ENCODE measurements at places on chromosomes 16 and 17.

GRCh38 chr17:48514477-48514876 lies 16.3 kb downstream of the HOXB1 start:
- DNase-seq, result no peak

GRCh38 chr16:65306722-65307121 lies 184.9 kb upstream of the CDH11 start:
- DNase-seq, result no peak

DNA sequence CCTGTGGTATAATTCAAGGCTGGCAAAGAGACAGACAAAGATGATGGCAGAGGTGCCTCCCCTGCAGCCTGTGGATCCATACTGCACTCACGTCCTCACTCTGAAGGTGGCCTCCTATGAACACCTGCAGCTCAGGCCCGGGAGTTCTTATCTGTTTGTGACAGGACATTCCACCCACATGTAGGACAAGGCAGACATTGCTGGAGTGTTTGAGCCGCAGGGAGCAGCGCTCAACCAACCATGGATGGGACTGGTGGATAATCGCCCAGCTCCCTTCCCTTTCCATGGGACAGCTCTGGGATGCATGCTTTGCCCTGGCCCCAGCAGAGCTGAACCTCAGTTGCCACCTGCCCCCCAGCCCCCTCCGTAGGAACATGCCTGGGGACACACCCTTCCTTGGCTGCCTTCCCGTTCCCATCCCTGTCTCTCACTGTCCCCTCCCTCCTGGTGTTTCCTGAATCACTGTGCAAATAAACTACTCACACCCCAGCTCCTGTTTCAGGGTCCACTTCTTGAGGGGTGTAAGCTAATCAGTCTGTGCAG lies 22.2 kb downstream of the ITPRIPL2 start:
- DNase-seq, result no peak

DNA sequence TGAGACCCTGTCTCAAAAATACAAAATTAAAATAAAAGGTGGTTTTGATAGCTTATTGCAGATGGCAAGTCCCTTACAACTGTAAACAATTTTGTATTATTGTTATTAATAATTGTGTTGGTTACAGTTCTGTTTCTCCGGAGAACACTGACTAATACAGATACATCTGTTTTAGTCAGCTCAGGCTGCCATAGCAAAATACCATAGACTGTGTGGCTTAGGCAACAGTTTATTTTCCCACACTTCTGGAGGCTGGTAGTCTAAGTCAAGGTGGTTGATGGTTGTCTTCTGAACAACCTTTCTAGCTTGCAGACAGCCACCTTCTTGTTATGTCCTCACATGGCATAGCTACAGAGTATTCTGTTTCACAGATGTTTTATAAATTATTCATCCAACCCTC lies 14.2 kb upstream of the IL21R start:
- DNase-seq, result no peak

- peak; percentile 75 for DNase-seq
Measured at GRCh38 chr17:1112875-1113274, 66.9 kb downstream of the ABR start.

GRCh38 chr17:75896415-75897159 lies at the start of gene TRIM65:
Gene TRIM65, minus strand, starts transcription at chr17:75896951. Its CDS starts 14 bp downstream, at chr17:75896937.
- peak; percentile 92 for DNase-seq

- no peak for DNase-seq
Measured at GRCh38 chr16:12716658-12717057, 87.0 kb downstream of the CPPED1 start.

DNA sequence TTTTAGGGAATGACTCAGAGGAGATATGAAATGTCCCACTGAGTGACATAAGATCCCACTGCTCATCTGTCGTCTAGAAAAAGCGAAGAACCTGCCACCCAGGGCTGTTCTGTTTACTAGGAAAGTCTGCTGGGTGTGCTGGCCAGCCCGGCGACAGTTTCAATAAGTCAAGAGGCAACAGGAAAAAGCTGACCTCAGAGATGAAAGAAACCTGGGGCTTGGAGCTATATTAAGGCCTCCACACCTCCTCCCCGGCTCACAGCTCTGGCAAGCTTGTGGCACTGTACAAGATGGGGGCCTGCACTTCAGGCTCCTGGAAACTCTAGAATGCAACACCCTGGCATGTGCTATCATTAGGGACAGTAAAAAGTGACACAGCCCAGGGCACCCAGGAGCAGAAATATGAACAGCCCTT lies 10.6 kb downstream of the ZFHX3 start:
- DNase-seq, result no peak

DNA sequence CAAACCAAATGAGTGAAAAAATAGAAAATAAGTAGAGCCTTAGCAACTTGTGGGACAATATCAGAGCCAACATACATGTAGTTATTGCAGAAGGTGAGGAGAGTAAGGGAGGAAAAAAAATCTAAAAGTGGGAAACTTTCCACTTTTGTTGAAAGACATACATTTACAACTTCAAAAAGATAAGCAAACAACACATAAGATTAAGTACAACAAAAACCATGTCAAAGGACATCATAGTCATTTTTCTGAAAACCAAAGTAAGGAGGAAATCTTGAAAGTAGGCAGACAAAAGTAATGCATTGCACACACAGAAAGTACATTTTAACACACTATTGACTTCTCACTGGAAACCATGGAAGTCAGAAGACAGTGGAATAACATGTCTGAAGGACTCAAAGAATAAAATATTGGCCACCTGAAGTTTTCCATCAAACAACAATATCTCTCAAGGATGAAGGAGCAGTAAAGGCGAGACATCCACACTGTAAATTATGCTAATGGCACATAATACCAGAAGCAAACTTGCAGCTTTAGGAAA lies 291.9 kb downstream of the BCAS3 start:
- DNase-seq, result no peak

GRCh38 chr16:87854907-87855683 lies 14.2 kb downstream of the SLC7A5 start:
- no peak for DNase-seq

DNA sequence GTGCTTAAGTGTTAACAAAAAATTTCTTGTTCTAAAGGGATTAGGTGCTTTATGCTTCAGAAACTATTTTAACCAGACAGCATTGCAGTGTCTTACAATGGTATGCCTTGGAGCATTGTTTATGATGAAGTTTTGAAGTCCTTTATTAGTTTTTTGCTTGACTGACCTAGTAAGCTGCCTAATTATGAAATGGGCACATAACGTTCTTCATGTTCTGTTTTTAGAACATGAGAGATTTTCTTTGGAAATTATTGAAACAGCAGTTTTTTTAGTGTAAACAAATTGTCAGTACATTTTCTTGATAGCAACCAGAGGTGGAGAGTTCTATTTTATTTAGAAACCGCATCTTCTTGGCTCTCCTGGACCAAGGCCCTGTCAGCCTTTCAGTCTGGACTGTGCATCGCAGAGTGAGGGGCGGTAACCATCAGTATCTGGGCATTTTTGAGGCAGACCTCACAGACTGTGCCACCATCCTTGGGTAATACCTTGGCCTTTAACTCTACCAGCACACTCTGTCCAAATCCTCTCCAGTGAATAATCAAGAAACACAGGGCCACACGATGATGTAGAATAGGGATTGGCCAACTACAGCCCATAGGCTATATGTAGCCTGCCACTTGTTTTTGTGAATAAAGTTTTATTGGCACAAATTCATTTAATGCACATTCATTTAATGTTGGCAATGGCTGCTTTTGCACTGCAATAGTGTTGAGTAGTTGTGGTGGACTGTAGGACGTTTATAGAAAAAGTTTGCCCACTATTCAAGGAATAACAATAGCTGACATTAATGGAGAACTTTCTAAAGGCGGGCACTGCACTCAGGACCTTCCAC lies 81.1 kb downstream of the VPS35L start:
- no peak for DNase-seq

- DNase-seq, result peak; percentile 34
Measured at GRCh38 chr16:56357765-56358322, 67.5 kb downstream of the AMFR start.

- no peak for DNase-seq
Measured at GRCh38 chr17:27366437-27366836, 72.5 kb downstream of the WSB1 start.

- DNase-seq, result no peak
Measured at GRCh38 chr16:4593086-4593485, 21.6 kb downstream of the UBALD1 start.

DNA sequence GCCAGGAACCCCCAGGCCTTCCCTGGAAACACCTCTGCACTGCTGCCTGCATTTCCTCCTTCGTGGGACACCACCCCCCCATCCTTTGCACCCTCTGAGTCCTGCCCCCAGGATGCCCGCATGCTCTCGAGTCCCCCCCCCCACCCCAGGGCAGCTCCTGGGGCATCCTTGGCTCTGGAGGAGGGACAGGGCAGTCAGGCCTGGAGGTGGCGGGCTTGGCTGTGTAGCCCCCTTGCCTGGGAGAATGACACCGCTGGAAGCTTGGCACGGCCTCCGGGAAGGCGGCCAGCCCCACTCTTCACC lies 98.9 kb upstream of the GSE1 start:
- DNase-seq, result peak; percentile 93

GRCh38 chr16:24966634-24967033 lies 48.5 kb downstream of the ARHGAP17 start:
- no peak for DNase-seq

DNA sequence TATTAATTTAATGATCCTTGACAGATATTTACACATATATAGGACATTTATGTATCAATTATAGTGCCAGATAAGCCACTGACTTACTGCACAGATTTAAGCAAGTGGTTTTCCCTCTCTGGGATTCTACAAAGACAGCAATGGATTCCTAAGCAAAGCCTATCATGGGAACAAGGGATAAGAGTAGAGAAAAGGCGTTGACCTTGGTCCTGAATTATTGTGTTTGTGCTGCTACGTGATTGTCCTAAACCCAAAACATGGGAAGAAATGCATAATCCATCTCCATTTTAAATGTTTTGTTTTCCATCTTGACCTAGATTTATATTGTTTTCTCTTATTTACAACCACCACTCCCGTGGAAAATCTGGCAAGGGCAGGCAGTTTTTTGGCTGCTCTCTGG lies 14.0 kb downstream of the SLFN11 start:
- no peak for DNase-seq
